ENCODE measurements at places on chromosomes 5 and 9.

GRCh38 chr5:74206579-74207550 is 433.7 kb downstream of the ENC1 start:
- DNase-seq: no peak

- DNase-seq: no peak
Observed at GRCh38 chr5:107477492-107477891, 193.2 kb downstream of the EFNA5 start.

GRCh38 chr9:98289614-98290201 is 34.3 kb upstream of the TBC1D2 start:
- DNase-seq: no peak

- no peak for DNase-seq
Observed at GRCh38 chr5:154753792-154754191, 1.4 kb upstream of the LARP1 start.

DNA sequence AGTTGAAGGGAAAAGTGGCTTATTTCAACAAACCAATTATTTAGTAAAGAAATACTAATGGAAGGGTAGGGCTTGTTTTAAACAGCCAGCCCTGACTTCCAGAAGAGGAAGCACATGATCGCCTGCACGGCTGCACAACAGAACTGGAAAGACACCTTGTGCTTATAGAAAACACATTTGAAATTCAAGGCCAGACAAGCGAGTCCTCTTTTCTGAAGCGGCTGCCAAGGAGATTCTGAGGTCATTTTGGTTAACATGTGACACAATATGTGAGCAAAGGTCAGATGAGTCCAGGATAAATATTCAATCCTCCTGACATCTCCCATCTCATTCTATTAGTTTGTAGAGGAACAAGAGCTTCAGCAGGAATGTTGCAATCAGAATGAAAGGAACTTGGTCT is 461.4 kb upstream of the ST8SIA4 start:
- DNase-seq: no peak

- DNase-seq: no peak
Observed at GRCh38 chr5:55456216-55456895, 78.4 kb downstream of the PLPP1 start.

GRCh38 chr9:33993104-33993503 is 55.6 kb downstream of the UBAP2 start:
- no peak for DNase-seq

DNA sequence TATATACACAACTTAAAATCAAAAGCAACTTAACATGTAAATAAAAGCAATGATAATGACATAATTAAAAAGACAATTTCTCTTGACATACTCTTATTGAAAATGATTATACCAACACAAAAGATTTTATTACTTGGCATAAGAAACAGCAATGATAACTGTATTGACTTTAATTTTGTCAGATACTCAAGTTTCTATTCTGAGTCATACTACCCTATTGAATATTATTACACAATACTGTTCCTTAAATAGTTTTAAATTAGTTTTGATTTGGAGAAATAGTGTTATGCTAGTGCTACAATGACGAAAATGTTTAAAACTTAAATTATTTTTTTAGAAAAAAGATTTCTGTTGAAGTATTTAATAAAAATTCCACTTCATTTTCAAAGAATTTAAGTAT is 1319.3 kb upstream of the C9orf72 start:
- DNase-seq: no peak

DNA sequence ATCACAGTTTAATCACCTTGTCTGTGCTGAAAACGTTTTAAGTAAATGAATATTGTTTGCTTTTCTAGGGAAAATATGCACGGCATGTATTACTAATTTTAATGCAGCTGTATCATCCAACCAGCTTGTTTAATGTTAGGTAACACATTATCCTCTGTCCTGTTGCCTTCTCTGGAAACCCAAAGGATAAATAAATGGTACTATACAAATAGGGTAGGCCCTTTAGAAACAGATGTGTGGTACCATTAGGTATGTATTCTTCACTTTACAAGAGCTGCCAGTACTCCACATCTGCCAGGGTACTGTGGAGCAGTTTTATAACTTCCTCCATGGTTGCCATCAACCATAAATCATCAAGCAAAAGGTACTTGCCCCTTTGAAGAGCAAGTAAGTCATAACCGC is 42.9 kb downstream of the FAF2 start:
- DNase-seq: no peak

DNA sequence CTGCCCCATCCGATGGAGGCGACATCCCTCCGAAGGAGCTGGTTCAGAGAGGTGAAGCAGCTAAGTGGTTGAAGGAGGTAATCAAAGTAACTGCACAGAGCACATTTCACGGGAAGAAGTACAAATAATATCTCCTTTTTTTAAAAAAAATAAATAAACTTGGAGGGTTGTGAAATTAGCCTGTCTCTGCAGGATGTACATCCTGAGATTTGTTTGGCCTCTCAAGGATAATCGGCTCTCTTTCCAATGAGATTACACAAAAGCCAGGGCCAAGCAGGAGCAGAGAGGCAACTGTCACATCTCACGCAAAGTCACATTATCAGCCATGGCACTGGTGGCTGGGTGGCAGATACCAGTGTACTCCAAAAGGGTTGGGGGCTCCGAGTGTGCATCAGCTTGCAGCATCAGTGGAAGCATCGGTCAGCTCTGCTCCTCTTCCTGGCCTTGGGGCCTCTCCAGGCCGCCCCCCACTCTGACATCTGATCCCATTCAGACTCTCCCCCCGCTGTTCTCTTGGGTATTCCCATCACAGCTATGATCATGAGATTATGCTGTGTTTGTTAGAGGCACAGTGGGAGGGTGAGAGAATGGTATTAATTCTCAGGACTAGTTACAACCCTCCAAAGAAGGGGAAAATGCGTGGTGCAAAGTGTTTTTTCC is 109.9 kb downstream of the UGCG start:
- DNase-seq: no peak

DNA sequence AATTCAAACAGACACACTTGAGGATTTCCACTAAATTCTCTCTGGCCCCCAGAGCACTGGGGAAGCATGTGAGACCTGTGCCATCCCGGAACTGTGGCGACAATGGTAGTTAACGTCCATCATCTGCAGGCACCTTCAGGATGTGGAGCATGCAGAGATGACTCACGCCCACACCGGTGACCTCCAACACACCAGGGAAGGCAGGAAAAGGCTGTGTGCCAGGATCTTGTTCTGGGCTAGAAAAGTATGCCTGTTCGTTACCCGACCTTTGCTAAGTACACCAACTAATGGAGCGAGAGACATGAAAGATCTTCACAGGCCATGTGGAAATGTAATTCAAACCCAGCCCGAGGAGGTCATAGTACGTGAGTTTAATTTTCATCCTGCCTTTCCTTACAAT is 208.8 kb downstream of the MELK start:
- no peak for DNase-seq

DNA sequence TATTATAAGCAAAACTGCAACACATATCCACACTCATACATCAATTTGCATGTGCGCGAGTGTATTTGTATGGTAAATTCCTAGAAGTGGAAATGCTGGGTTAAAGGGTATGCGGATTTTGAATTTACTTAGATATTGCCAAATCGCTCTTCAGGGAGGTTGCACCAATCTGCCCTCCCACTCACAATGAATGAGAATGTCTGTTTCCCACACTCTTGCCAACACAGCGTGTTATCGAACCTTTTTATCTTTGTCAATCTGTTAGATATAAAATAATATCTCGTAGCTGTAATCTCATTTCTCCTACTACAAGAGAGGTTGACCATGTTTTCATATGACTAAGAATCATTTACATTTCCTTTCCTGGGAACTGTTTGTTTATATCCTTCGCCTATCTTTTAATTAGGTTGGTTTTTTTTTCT is 35.7 kb downstream of the LHX2 start:
- DNase-seq: no peak

DNA sequence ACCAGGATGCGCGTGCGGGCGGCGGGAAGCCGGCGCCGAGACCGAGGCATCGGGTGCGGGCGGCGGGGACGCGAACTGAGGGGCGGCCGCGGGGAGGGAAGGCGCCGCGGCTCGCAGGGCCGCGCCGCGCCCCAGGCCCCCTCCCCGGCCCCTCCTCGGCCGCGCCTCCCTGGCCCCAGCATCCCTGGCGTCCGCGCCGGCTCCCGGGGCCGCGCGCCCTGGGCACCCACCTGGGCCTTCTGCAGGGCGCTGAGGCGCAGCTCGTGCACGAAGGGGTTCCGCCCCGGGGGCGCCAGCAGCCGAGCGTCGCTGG is 324 bp downstream of the LPCAT1 start:
- DNase-seq: no peak

- DNase-seq: no peak
Observed at GRCh38 chr5:14749579-14750101, 85.1 kb downstream of the OTULIN start.

DNA sequence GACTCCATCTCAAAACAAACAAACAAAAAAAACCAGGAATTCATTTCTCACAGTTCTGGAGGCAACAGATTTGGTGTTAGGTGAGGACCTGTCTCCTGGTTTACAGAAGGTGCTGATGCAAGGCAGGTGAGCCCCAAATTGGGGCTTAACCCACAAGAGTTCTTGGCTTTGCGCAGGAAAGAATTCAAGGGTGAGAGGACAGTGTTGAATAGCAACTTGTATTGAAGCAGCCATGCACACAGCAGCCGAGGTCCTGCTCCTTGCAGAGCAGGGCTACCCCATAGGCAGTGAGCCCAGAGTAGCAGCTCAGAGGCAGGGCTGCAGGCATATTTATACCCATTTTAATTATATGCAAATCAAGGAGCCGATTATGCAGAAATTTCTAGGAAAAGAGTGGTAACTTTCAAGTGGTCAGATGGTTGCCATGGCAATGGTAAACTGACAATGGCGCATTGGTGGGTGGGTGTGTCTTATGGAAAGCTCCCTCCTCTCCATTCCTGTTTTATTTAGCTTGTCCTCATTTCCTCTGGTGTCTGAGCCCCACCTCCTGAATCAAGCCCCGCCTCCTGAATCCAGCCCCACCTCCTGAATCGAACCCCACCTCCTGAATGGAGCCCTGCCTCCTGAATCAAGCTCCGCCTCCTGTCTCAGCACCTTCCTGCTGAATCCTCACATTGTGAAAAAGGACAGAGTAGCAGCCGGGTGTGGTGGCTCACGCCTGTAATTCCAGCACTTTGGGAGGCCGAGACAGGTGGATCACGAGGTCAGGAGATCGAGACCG is 34.5 kb upstream of the COL5A1 start:
- DNase-seq: no peak

GRCh38 chr9:350384-350783 is 135.7 kb downstream of the DOCK8 start:
- DNase-seq: no peak

DNA sequence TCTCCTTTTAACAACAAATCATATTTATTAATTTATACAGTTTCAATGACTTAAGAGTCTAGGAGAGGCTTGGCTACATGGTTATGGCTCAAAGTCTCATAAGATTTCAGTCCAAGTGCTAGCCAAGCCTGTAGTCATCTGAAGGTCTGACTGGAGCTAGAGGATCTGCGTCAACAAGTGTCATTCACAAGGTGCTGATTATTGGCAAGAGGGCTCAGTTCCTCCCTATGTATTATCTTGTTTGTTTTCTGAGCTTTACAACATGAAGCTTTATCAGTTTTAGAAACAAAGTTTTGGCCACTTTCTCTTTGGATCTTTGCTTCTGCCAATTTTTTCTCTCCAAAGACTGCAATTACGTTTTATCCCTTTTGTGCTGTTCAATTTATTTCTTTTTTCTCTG is 94.7 kb downstream of the RICTOR start:
- DNase-seq: peak; percentile 4

- no peak for DNase-seq
Observed at GRCh38 chr5:80048084-80048780, 13.1 kb downstream of the THBS4 start.

GRCh38 chr5:16857635-16858034 is 78.5 kb downstream of the MYO10 start:
- no peak for DNase-seq

DNA sequence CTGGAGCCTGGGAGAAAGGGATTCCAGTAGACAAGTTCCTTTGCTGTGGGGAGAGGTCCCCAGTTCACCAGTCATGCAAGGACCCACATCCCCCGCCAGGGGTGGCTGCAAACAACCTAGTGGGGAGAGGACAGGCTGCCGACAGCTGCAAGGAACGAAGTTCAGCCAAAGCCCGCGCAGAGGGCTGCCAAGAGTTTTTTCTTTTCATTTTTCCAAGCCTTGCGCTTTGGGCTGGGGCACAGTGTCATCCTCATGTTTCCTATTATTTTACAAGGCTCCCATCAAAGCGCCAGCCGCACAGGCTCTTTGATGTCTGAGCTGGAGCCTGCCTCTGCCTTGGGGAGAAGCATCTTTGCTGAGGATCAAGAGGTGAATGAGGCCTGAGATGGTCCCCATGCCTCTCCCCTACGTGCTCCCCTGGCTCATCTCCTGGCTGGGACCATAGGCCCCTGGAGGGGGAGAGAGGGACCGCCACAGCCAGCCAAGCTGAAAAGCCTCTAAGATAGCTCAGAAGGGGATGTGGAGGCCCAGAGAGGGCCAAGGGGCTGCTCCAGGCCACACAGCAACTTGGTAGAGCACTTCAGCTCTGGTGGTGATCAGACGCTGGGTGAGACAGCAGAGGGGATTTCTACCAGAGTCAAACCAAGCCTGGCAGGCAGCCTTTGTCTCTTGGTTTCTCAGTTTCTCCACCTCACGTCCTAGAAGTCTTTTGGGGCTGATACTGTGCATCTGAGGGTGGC is 50.4 kb upstream of the SYNPO start:
- no peak for DNase-seq

GRCh38 chr5:59341155-59341554 is 552.4 kb downstream of the PDE4D start:
- no peak for DNase-seq

DNA sequence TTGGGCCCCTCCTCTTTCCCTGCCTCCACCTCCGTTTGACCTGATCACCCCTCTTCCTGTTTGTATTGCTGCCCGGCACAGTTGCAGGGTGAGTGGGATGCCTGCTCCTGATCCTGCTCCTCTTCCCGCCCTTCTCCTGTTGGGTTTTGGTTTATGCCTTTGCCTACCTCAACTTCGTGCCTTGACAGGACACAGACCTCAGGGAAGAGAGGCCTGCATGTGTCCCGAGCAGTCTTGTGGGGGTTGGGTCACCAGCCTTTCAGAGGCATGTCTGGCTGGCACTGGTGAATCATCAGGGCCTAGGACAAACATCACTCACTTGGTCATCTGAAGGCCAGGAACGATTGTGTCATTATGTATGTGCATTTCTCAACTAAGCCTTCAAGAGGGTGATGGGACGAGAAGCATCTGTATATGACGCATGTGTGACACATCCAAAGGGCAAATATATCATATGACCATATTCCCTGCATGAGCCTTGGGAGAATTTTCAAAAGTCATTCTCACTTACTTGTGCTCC is 56.9 kb downstream of the NPR3 start:
- peak; percentile 98 for DNase-seq

DNA sequence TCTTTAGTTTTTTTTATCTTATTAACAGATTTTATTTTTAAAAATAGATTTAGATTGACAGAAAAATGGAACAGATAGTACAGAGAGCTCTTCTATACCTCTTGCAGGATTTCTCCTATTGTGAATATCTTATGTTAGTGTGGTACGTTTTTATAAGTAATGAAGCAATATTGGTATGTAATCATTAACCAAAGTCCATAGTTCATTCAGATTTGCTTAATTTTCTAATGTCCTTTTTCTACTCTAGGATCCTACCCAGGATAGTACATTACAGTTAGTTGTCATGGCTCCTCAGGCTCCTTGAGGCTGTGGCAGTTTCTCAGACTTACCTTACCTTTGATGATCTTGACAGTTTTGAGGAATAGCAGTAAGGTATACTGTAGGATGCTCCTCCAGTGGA is 30.4 kb downstream of the PPP2R2B start:
- DNase-seq: no peak

GRCh38 chr5:88388476-88389337 is 120.1 kb upstream of the TMEM161B start:
- no peak for DNase-seq

Data from NCI-H460 (cell line).